ENCODE measurements at places on chromosomes 16 and 17.

GRCh38 chr16:17403156-17403809 lies 67.5 kb downstream of the XYLT1 start:
- no peak for DNase-seq

DNA sequence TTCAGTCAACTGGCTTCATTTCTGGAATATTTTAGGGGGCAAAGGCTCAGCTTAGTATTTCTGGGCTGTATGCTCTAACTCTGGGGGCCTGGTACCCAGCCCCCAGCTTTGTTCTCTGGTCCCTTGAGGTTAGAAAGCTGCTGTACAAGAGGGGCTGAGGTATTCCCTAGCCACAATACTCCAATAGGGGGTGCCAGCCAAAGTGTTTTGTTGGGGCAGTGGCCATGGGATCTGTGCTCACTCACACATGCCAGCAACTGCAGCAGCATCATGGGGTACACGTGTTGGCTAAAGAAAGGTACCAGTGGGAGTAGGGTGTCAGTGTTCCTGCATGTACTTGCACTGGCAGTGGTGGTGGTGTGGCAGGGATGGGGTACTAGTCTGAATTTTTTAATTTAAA lies 257.3 kb downstream of the CA10 start:
- DNase-seq = no peak

GRCh38 chr16:60304066-60304465 lies 1570.0 kb upstream of the GOT2 start:
- DNase-seq = no peak

DNA sequence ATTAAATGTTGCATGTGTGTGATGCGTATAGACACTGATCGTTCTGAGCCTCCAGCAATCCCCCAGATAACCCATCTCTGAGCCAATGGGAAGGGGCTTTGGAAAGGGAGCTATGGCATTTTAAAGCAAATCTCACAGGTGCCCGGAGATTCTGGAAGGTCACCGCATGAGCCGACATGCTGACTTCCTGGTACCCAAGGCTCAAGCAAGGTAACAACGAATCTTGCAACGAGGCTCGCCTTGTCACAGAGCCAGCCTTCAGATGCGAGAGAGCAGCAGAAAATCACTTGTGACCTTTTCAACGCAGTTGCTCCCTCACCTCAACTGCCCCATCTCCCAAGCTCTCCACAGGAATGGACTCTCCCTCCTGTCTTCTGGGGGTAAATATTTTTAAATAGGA lies 154.8 kb upstream of the CDH5 start:
- DNase-seq = no peak

DNA sequence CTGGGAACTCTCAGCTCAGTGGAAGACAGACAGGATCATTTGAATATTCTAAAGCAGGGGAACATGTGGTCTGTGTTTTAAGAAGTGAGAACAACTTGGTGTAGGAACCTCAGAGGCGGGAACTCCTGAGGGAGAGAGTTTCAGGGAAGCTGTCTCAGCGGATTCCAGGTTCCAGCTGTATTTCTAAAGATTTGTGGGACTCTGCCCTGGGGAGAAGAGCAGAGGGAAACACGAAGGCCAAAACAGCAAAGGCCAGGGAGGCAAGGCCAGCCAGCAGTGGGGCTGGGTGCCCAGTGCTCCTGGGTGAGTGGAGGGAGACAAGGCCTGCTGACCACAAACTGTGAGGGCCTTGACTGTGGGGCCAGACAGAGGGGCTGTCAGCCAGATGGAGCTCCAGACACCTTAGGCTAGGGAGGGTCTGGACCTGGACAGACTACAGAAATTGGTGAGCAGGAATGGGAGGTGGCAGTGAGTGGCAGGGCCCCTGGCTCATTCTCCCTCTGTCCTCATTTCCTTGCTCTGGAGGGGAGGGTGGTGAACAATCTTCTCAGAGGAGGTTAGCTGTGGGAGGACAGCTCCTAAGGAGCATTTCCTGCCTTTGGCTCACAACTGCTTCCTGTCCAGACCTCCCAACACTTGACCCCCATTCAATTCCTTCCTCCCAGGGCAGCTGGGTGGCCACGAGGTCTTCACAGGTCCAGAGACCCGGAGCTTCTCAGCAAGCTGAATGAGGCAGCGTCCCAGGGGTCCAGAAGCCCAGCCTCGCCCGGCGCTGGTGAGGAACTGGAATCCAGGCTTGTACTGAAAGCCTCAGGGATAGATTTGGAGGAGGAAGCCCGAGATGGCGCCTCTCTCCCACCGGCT lies 21.0 kb upstream of the FZD2 start:
- no peak for DNase-seq

GRCh38 chr17:82217120-82217529 lies 4.5 kb upstream of the CCDC57 start:
- DNase-seq = no peak

GRCh38 chr16:2482708-2483534 lies 8.0 kb downstream of the TBC1D24 start:
- DNase-seq = no peak

GRCh38 chr17:27797390-27798091 lies 2.8 kb downstream of the NOS2 start:
- no peak for DNase-seq

DNA sequence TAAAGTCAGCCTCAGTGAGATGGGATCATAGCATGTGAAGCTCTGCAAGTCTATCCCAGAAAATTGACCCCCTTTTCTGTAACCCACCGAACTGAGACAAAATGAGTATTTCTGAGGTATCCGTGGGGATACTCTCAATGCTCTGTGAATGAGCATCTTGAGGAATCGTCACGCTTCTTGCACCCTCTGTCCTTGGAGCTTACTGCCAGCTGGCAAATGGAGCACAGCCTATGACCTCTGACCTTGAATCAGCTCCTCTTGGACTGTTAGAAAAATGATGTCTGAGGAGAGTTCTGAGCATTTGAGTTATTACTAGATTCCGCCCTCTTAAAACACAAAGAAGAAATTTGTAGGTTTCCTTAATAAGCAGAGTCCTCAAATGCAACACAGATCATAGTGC lies 342.1 kb downstream of the ZFHX3 start:
- no peak for DNase-seq

DNA sequence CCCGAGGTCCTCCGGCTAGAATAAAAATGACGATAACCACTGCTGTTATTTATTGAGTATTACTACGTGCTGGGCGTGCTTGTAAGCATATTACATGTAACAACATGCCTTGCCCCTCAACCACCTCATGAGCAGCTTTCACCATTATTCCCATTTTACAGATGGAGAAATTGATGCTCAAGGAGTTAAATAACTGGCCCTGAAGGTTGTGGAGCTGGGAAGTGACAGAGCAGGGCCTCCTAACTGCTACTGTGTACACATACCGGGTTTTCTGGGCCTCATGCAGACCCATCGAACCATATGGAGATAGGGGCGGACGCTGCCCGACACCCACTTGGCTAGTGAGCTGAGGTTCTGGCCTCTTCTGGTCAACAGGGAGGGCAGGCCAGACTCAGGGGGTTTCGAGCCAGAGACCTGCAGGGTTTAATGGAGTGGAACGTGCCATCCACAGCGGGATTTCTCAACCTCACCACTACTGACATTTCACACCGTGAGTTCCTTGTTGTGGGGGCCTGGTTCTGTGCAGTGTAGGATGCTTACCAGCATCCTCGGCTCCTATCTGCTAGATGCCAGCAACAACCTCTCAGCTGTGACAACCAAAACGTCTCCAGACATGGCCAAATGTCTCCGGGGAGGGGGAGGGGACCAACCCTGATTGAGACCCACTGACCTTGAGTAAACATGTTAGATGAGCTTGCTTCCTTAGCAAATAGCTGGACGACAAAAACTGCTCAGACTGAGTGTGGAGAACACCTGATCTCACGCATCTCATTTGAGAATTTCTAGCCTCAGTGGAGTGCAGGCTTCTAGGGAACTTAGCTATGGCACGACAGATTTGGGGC lies 432.0 kb downstream of the SLC39A11 start:
- DNase-seq = no peak

DNA sequence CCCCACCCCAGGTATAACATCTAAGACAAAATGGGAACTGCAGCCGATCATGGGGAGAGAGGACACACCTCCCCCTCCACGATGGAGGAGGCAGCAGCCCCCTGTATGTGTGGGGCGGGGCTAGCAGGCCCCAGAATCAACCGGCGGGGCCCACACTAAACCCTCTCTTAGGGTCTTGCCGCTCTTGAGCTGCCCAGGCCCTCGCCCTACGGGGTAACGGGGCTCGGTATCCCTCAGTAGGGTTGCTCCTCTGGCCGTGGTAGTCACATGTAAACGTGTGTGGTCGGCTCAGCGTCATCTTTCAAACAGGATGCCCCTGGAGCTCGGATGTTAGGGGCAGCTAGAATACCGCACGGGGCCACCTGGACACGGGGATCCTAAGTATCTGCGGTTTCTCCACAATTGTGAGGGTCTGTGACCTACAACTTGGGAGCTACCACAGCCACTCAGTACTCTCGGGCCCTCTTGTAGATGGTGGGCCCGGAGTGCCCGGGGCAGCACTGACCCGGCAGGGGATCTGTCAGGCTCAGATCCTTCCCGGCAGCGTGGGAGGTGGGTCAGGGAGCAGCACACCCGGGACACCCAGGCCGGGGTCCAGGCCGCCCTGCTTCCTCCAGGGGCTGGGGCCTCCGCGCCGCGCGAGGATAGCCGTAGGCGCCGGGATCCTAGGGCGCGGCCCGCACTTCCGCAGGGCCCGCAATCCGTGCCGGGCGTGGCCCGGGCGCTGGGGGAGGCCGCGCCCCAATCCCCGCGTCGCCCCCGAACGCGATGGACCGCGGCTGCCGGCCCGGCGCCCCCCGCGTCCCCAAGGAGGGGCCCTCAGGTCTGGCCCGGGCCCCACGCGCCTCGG lies 781 bp downstream of the ARHGDIA start:
- no peak for DNase-seq

DNA sequence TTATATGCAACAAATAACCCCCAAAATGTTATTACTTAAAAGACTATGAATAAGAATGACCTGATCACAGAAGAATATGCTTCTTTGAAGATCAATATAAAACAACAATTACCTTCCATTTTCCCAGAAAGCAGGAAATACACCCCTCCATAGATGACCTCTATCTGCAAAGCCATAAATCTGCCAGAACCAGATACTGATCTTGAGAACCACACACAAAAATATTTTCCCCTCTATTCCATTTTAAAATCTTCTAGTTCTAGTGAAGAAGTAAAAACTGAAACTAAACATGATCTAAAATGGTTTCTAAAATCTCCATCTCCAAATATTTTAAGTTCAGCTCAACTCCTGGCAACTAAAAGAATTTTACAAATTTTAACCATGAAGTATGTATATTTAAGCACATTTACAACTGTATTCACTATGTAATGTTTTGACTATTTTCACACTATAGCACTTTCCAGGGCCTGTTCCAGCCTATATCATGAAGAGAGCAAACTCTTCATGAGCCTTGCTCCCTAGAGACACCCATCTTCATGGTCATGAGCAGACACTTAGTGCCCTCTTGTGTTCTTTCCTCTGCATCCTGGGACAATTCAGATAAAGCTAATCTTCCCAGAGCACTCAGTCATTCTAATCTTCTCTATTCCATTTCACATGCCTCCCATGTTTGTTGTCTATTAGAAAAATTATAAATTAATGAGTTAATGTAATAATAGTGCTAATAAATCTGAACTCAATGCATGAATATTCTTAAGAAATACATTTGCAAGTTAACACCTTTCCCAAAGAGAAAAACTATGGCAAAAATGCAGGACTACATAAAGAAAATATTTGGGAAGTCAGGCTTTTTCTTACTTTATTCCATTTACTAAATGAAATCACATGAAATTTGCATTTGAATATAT lies 87.0 kb downstream of the HELZ start:
- DNase-seq = no peak

DNA sequence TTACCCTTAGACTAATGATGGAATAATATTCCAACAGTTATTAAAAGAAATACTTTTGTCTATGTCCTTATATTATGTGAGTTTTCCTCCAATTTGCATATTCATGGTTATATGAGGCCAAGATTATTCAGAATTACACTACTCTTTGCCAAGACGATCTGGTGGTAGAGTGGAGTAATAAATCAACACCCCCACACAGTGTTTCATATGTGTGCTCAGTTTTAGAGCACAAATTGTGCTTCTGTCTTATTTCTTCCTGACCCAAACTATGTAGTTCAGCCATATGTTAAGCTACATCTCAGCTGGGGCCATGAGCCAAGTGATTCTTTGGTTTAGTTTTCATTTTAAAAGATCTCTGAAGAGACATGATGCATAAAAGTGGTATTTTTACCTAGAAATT lies 26.9 kb upstream of the PPM1E start:
- DNase-seq = no peak

- no peak for DNase-seq
Observed at GRCh38 chr17:74758848-74759168, 10.4 kb downstream of the NHERF1 start.

GRCh38 chr17:33777674-33778073 lies 477.4 kb upstream of the CCL2 start:
- no peak for DNase-seq

All from NCI-H510A (cell line).